Nephron progenitor cell (in vitro differentiated cells): ENCODE measurements at places on chromosomes 12 and 14.

DNA sequence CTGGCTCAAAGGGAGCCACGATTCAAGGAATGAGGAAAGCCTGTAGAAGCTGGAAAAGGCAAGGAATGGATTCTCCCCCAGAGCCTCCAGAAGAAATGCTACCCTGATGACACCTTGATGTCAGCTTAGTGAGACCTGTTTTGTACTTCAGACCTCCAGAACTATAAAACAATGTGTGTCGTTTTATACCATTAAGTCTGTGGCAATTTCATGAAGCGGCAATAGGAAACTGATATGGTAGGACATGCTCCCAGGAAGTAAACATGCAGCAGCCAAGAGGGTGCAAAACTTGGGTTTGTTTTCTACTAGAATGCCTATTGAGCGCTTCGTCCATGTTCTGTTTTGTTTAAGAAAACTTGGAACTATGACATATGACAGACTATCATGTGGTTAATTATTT, 2.5 kb upstream of the APOBEC1 start:
- no peak overlapping the region for H3K27ac ChIP-seq
- DNase-seq = no peak
- peaks cover 3% of the 10 kb centered on the region for H3K4me1 ChIP-seq
- H3K27me3 ChIP-seq = no peaks in the 10 kb centered on the region

DNA sequence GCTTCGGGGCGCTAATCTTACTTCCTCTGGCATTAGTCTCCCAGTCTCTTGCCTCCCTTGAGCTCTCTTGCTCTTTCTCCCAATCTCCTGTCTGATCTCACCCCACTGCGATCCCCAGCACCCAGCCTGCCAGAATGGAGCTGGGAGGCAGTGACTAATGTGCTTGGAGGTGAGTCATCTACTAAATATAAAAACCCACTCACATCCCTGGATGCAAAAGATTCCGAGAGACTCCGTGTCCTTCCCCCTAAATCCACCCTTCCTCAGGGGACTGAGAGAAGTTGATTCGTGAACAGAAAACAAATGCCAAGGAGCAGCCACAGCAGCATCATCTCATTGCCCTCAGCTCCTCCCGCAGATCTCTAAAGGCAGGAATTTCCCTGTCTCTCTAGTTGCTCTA, 45.7 kb upstream of the KCNA5 start:
- peaks cover 62% of the 10 kb centered on the region for H3K27me3 ChIP-seq
- DNase-seq = no peak
- H3K4me1 ChIP-seq = no peaks in the 10 kb centered on the region
- H3K27ac ChIP-seq = no peak overlapping the region
- H3K4me3 ChIP-seq = no peak overlapping the region

DNA sequence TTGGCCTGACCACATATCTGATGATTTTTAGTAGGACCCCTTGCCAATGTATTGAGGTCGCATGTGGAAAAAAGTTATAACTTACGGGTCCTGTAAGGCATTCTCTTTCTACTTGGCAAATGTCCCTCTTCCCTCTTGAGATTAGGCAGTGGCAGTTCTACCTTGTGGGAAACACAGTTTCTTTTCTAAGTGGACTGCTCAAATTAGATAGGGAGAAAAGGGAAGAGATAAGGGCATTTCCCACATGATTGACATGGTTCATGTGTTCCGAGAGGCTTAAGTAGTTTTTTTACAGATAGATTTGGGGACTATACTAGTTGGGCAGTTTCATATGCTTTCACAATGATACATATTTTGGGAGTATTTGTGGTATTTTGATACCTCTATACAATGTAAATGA, 154.7 kb downstream of the FBXL14 start:
- no peak for DNase-seq
- no peak overlapping the region for H3K4me3 ChIP-seq
- H3K27ac ChIP-seq = no peak overlapping the region
- peaks cover 22% of the 10 kb centered on the region for H3K36me3 ChIP-seq
- peaks cover 51% of the 10 kb centered on the region for H3K4me1 ChIP-seq

DNA sequence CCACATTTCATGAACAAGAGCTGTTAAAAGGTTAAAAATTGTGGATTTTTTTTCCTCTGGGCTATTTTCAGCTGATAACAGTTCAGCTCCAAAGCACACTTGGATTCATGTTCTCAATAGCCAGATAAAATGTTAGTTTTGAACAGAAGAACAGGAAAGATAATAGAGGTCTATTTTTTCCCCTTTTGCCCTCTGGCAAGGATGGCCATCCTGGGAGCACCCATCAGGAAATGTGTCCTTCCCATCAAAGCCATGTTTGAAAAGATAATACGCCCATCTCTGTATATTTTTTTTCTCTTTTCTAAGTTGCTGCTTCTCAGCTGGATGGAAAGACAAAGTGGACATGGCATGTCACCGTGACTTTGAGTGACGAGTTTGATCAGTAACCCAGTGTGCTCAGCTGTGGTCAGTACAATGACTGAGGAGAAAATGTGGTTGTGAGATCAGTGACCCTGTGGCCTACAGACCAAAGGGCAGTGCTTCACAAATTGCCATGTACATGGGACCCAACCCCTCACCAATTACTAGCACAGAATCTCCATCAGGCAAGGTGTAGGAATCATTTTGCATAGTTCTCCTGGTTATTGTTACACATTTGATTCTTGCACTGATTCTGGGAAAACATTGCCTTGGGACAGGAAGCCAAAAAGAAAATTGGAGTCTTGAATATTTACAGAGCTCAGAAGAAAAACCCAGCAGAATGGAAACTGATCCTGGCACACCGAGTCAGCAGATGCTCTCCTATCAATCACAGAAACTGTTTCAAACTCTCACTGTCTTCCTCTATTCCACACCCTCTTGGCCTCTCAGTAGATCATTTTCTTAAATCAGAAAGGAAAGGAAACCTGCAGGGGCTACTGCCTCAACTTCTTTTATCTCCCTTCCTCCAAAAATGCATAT, 64.3 kb downstream of the ANO6 start:
- no peak overlapping the region for H3K4me3 ChIP-seq
- no peak for DNase-seq
- peaks cover 59% of the 10 kb centered on the region for H3K4me1 ChIP-seq
- H3K27ac ChIP-seq = no peak overlapping the region
- peaks cover 42% of the 10 kb centered on the region for H3K36me3 ChIP-seq

GRCh38 chr12:5416571-5416970, 15.3 kb upstream of the NTF3 start:
- H3K4me1 ChIP-seq = no peaks in the 10 kb centered on the region
- peaks cover 14% of the 10 kb centered on the region for H3K27me3 ChIP-seq
- H3K36me3 ChIP-seq = no peaks in the 10 kb centered on the region
- no peak for DNase-seq
- H3K4me3 ChIP-seq = no peak overlapping the region

DNA sequence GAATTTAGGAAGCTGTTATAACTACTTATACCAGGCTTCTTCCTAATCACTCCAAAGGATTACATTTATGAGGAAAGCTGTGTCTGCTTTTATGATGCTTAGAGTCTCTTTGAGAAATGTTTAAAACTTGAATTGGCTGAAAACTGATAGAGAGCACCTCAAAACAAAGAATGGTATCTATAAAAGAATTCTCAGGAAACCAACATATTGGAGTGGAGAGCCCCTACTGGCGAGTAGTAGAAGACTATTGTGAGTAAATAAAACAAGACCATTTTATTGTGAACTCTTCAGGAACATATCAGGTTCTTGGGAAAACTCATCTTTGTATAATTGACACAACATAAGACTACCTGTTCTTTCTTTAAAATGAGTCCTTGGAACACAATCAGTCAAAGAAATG, 578.6 kb downstream of the RERGL start:
- H3K27ac ChIP-seq = no peak overlapping the region
- H3K4me3 ChIP-seq = no peak overlapping the region
- no peaks in the 10 kb centered on the region for H3K4me1 ChIP-seq
- H3K27me3 ChIP-seq = no peaks in the 10 kb centered on the region
- no peaks in the 10 kb centered on the region for H3K36me3 ChIP-seq

DNA sequence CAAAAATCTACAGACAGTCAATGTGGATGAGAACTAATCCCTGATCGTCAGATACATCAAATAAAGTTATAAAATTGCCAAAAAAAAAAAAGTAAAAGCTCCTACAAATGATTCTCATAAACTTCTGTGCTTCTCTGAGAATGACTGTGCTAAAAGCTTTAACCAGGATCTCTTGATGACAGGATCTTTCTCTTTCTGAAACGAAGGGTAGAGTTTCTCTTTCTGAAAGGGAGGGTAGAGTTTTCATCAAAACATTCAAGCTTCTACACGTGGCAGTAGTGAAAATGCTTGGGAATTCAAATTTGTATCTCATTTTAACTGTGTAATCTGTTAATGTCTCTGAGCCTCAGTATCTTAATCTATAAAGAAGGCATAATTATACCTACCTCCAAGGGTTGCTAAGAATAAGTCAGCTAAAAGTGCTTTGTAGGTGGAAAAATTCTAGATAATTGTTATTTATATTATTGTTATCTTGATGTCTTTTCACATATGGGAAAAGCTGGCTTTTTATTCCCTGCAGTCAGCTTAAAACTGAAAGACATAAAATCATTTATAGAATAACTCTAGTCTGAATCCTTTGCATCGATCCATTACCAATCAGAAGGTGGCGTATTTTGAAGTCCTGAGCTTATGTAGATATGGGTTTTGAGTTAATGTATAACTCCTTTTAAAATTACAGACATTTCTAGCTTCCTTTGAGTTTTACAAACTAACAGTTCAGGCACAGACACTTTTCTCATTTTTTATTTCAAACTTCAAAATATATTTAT, 157.4 kb downstream of the DACT1 start:
- DNase-seq = no peak
- H3K4me1 ChIP-seq = peaks cover 30% of the 10 kb centered on the region
- no peaks in the 10 kb centered on the region for H3K27me3 ChIP-seq
- no peak overlapping the region for H3K4me3 ChIP-seq
- no peaks in the 10 kb centered on the region for H3K36me3 ChIP-seq

- peaks cover 3% of the 10 kb centered on the region for H3K27me3 ChIP-seq
- H3K36me3 ChIP-seq = no peaks in the 10 kb centered on the region
- DNase-seq = no peak
- H3K27ac ChIP-seq = no peak overlapping the region
Measured at GRCh38 chr12:47124451-47124850, 44.7 kb upstream of the AMIGO2 start.
